ENCODE measurements at places on chromosomes 6 and 20. TPM values are rescaled to one million over a fixed set of nuclear protein-coding genes. Genes with fewer than 3 reads are reported as not detected.

SAMD5 gene
- total RNA-seq: 2.5 TPM

HLA-DQB1 gene
- 0.17 TPM for total RNA-seq

MBOAT1 gene
- 2.3 TPM for total RNA-seq

DNA sequence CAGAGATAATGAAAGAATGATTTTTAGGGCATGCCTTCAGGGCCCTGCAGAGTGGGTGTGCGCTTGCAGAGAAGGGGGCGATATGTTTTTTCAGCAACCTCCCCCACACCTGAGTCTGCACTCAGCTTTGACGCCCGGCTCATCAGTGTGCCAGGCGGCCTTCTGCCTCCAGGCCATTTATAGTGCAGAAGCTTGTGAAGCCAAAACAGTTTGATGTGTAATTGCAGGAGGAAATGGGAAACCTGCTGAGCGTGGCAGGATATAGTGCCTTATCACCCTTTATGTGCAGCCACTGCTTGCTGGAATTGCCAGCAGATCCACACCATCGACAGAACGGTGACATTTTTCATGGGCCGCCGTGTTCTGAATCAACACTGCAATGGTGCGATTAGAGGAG lies 178.2 kb downstream of the CDH4 start:
- DNase-seq: no peak

SMOC2 gene
- total RNA-seq: not detected

- DNase-seq: peak; percentile 50
Observed at GRCh38 chr20:22686097-22686496, 101.7 kb upstream of the FOXA2 start.

- DNase-seq: peak; percentile 84
Observed at GRCh38 chr20:43844778-43845614, 69.7 kb upstream of the TOX2 start.

DNA sequence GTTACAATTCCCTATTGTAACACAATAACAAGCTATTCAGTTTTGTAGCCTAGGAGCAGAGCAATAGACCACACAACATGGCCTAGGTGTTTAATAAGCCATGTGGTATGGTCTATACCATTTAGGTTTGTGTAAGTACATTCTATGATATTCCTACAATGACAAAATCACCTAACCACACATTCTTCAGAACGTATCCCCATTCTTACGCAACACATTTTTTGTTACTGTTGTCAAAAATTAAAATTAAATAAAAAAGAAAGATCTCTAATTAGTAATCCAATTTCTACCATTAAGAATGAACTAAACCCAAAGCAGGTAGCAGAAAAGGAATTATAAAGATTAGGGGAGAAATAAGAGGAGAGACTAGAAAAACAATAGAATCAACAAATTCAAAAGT lies 44.0 kb downstream of the RANBP9 start:
- DNase-seq: peak; percentile 2

DNA sequence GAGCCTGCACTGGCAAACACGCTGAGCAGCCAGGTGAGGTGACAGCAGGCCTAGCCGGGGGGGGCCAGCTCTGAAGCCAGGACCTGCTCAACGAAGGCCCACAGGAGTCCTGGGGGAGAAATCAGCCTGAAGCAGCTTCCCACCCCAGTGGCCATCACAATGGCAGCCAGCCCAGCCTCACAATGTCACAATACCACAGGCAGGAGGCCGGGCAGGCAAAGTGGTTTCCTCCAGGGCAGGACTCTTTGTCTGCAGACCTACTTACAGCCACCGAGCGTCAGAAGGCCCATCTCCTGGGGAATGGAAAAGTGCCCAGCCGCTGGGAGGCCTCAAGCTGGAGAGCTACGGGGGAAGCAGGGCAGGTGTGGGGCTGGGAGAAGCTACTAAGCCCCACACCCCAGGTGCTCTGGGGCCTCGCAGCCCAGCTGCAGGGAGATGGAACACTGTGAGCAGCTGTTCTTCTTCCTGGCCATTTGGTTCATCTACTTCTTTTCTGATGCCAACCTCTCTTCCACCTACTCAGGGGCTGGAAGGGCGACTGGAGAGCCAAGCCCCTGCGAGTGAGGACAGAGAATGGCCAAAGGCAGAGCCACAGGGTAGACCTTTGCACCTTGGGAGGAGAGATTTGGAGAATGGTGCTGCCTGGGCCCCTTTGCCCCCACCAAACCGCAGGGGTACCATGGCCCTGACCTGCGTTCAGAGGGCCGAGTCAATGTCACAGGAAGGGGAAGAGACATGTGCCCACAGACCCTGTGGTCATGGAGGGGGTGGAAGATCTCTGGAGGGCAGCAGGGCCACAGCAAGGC lies 22.3 kb upstream of the AVP start:
- DNase-seq: no peak

DNA sequence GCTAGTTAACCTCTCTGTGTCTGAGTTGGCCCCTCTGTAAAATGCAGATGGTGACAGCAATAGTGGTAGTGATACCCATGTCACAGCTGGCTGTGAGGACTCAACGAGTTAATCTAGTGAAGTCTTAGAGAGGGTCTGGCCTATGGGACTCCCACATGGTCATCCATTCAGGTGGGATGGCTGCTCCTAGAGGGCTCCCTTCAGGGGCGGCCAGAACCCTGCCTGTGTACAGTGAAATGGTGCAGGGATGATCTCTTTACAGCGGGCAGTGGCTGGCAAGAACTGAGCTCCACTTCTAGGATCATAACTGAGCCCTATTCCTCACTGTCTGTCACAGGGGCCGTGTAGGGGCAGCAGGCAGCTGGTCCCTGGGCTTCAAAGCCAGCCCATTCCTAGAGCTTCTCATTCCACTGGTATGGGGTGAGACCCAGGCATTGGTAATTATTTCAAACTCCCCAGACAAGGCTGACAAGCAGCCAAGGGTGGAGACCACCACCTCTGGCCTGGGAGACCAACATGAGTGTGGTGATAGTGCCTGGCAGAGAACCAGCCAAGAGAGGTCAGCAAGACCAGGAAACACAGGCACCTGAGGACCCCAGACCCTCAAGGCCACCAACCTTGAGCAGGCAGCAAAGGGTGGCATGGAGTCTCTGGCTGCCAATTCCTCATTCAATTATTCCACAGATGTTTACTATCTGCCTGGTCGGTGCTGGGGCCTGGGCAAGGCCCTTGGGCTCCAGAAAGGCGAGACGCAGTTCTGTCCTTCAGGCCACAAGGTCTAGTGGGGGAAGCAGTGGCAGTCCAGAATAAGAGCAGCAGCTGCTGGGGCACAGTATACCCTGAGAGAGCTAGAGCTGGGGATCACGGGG lies 103.4 kb downstream of the MRPL14 start:
- DNase-seq: no peak

ID4 gene
- 32.5 TPM for total RNA-seq

All from mammary epithelial cell (primary cell).